AG09309 (cell line): ENCODE measurements at places on chromosomes 5 and 9.

- DNase-seq = no peak
Measured at GRCh38 chr9:526904-527591, 312.4 kb downstream of the DOCK8 start.

GRCh38 chr9:133375116-133375723, 640 bp downstream of the SURF4 start:
- no peak for DNase-seq

- DNase-seq = no peak
Measured at GRCh38 chr9:34560599-34561214, 28.8 kb downstream of the CNTFR start.

GRCh38 chr5:72647806-72648205, 140.6 kb upstream of the ZNF366 start:
- no peak for DNase-seq

DNA sequence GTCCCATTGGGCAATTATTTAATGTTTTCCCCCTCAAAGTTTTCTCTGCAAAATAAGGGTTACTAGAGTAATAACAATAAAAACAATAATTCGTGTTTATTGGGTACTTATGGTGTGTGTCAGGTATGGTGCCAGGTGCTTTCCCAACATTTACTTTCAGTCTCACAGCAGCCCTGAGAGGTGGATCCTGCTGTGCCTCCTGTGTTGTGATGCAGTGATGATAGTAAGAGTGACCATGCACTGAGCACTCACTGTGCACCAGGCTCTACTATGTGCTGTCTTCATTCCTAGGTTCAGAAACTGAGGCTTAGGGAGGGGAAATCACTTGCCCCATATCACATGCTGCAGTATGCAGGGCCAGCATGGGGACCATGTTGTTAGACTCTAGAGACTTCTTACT, 15.5 kb downstream of the OTULINL start:
- no peak for DNase-seq
